HS-27A (cell line): ENCODE measurements at places on chromosomes 2 and 18.

DNA sequence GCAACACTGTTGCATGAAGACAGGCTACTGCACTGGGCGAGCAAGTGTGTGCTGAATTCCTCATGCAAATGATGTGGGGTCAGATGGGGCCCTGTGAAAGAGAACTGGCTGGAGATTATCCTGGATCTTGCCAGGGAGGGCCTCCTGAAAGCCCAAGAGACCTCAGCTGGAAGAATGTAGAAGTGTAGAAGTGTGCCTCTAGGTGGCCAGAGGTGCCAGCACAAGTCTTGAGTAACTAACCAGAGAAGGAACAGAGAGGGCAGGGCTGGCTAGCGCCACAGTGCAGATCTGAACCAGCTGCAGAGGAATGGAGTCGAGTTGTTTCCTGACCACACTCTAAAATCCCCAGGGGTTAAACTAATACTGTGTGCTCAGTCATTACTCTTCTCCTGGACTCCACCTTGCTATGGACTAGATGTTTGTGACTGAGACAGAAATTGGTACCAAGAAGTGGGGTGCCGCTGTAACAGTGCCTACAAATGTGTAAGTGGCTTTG lies 399.3 kb downstream of the LRATD1 start:
- no peak for DNase-seq

- DNase-seq = no peak
Measured at GRCh38 chr2:134657650-134658250, 61.0 kb downstream of the TMEM163 start.

- DNase-seq = no peak
Measured at GRCh38 chr2:192162392-192163042, 32.2 kb downstream of the TMEFF2 start.

- no peak for DNase-seq
Measured at GRCh38 chr2:230678451-230678850, 34.2 kb upstream of the CAB39 start.

- no peak for DNase-seq
Measured at GRCh38 chr2:159647667-159648066, 31.3 kb upstream of the BAZ2B start.

DNA sequence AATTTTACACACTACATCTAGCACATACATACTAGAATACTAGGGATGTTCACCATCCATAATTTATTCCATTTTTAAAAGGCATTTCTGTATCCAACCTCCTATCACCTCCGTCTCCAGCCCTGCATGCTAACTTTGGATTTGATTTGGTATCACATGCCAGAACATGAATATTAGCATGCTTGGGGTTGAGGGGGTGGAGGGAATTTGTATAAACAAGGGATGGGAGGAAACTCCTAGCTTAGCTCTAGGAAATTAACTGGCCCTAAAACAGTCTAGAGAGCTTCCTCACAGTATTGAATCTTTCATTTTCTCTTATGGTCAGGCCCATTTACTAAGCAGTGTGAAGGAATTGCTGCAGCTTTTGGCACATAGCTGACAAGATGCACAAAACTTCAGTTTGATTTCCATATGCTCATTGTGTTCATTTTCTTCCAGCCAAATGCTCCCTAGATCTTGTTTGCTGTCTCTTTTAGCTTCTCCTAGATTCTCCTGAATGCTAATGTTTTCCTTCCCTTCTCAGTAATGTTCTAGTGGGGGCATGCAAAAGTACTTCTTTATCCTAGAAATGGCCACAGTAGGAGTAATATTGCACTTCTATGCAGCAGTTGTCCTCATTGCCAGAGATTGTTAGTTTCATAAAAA lies 135.2 kb downstream of the VWC2L start:
- DNase-seq = no peak

- no peak for DNase-seq
Measured at GRCh38 chr2:20150806-20151571, 73.9 kb downstream of the SDC1 start.

DNA sequence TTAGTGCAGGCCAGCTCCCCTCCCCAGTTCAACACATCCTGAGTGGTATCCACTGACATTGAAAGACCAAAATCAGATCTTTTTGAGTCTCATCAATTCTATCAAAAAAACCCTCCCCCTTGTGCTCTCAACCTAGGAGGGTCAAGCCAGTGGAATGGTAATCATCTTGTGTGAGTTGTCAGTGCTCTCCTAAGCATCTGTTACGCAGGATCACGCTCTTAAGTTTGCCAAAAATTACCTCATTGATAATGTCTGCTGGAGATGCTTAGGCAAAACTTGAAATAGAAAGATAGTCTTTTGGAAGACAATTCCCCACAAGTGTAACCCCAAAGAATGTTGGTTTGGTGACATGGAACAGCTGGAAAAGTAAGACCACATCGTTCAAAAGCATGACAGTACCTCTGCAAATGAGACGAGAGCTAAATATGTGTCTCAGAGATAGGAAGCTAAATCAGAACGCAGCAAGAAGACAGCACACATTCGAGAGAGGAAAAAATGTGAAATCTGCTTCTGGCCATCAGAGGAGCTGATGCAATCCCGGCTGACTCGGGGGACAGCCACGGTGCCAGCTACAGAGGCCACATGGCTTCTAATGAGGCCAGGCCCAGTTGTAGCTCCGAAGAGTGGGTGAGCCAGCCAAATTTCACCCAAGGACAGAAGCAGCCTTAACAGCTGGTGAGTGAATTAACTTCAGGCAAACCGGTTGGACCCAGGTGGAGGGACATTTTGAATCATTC lies 753.9 kb downstream of the RNF144A start:
- no peak for DNase-seq

- DNase-seq = no peak
Measured at GRCh38 chr2:39152504-39152903, 31.7 kb upstream of the SOS1 start.

- DNase-seq = no peak
Measured at GRCh38 chr2:231263118-231263831, 64.8 kb downstream of the ARMC9 start.

DNA sequence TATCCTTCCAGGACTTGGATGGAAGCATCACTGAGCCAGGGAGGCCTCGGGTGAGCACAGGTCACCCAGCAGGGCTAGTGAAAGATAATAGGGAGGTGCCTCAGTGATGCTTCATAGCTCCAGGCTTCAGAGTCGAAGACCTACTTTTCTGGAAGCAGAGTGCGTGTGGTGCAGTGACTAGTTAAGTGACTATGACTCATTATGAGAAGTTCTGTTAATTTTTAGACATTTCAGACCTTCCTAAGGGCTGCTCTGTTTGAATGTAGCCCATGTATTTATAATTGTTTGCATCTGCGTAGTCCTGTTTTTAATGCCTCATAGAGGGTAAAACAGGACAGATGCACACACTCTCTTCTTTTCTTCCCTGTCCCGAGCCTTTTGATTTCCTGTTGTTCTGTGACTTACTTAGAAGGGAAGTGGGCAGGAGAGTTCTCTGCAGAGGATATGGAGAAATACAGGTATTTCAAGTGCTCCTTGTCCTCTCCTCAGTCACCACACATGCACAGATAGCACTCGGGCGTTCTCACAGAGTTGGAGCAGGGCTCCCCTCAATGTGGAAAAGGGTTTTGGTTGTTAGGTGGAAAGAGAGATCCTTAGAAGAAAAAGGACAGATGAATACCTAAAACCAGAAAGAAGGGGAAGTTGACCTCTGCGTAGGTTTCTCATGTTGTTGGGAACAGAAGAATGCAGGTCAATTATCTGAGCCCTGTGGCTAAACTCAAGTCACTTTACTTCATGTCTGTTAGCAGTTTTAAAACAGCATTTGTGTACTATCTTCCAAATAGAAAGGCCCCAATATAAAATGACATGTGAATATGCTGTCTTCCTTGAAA lies 34.7 kb downstream of the RALB start:
- no peak for DNase-seq

GRCh38 chr2:238158509-238159070 lies at the start of gene ERFE:
Gene ERFE (plus strand): TSS chr2:238158970. CDS start chr2:238159008, 38 bp downstream.
- DNase-seq = no peak

GRCh38 chr2:11698009-11698922 lies 28.3 kb upstream of the NTSR2 start:
- DNase-seq = no peak

GRCh38 chr18:23703057-23703986 lies 14.1 kb downstream of the LAMA3 start:
- DNase-seq = no peak

DNA sequence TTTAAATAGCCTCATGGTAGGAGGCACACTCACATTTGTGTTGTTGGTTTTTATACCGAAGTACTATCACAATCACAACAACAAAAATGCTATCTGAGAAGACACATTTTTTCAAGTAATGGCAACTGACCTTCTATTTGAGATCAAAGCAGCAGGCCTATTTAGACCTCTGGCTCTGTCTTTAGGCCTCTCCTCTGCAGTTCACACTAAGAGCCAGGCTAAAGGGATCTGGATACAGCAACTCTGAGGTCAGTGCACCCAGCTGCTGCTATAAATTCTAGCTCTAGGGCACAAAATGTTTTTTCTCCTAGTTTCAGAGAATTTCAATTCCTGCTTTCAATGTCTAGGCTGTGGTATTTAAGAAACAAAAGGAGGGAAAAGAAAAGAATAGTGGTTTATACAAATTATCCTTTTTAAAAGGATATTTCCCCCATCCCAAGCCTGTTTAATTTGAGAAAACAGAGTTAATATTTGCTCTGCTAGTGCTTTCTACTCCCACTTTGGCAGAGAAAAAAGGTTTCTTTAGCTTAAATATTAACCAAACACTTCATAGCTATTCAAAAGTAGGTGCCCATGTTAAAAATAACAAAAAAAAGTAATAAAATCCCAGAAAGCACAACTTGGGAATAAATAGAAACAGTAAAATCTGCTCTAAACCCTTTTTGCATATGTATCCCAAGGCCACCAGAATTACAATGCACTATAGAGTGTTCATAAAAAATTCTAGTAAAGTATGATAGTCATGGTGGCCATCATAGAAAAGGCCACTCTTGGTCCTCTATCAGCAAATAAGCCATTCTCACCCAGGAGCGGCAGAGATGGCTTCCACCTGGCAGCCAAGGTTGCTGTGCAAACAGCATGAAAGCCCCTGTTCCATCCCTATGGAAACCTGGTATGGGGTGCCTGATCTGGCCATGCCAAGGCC lies 293.6 kb upstream of the SESTD1 start:
- DNase-seq = no peak
